ENCODE measurements at places on chromosomes 2 and 18.

- DNase-seq = peak; percentile 25
Measured at GRCh38 chr2:64760128-64760527, 106.4 kb upstream of the SERTAD2 start.

DNA sequence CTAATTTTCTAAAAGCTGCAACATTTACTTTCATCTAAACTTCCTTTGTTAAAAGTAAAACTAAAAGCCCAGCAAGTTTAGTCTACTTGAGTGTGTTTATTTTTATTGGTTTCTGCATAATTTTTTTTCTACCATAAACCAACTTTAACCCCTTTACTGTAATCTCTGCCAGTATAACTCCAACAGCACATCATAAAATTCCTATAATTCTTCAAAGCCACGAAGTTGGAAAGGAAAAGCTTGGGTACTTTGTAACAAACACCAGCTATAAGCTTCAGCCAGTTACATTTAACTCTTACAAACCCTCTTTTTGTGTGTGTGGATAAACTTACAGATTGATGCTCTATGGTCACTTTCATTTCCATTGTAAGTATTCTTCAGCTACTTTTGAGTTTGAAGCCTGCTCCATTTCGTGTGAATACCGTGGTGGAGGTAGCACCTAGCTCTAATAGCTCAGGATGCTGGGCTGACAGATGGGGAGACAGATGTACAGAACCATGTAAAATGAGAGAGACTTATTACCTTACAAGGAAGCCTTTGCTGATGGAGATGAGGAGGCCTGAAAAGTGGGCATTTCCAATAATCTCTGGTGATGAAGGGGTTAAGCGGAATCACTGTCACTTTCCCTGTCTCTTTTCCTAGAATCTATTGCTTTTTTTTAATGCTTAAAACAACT lies 42.5 kb downstream of the ZEB2 start:
- DNase-seq = no peak

DNA sequence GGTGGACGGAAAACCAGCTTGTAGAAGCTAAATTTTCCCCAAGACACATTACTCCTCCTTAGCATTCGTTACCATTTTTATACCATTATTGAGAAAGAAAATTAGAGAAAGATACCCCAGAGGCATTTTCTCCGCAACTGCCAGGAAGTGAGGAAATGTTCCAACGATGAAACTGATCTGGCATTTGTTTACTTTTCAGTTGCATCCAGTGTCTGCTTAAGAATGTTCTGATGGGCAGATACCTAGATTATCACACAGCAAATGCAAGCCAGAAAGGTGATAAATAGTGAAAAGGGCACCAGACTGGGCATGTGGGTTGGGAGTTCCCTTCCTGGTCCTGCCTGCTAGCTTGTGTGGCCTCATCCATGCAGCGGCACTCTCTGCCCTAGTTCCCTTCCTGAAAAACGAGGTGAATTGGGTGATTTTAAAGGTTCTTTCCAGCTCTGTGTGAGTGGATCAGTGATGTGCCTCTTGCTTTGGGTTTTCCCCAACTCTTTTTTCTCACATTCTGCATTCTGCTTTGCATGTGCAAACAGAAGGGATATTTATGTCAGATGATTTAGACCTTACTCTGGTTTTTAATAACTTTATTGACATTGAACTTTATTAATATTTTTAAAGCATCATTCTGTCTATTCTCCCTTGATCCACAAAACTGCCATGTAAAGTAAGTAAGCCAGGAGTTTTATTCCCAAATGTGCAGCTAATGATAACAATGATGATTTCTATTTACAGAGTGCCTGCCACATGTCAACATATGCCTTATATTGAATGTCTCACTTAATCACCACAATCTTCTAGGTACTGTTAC lies 139.6 kb downstream of the INSIG2 start:
- DNase-seq = no peak

- peak; percentile 7 for DNase-seq
Measured at GRCh38 chr2:100233061-100233460, 89.2 kb downstream of the LONRF2 start.

- DNase-seq = no peak
Measured at GRCh38 chr2:69750246-69750645, 8.3 kb downstream of the ANXA4 start.

- DNase-seq = no peak
Measured at GRCh38 chr18:63161761-63162195, 157.8 kb downstream of the BCL2 start.

DNA sequence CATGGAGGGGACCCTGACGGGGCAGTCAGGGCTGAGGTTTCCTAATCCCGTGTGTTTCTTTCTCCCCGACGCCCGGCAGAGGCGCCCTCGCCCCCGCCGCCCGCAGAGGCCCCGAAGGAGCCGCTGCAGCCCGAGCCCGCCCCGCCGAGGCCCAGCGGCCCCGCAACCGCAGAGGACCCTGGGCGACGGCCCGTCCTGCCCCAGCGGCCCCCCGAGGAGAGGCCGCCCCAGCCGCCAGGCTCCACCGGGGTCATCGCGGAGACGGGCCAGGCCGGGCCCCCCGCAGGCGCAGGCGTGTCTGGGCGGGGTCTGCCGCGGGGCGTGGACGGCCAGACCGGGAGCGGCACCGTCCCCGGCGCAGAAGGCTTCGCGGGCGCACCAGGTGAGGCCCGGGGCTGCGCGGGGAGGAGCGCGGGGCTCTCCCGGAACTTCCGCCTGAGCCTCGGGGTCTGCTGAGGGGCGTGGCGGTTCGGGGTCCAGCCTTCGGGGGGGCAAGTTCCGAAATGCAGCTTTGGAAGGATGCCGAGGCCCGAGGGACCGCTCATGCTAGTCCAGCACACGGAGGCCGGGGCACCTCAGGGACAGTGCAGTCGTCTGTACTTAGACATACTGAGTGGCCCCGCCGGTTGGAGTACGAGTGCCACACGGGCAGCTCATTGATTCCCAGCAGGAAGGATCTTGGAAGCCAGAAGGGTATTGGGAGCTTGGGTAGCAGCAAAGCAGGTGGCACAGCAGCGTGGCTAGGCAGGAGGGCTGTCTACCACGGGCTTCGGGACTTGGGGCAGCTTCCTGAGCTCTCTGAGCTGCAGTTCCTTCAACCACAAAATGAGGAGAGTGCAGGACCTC lies 60.1 kb downstream of the EMILIN2 start:
- DNase-seq = peak; percentile 63

- no peak for DNase-seq
Measured at GRCh38 chr18:21605213-21605612, 4.7 kb upstream of the ESCO1 start.

DNA sequence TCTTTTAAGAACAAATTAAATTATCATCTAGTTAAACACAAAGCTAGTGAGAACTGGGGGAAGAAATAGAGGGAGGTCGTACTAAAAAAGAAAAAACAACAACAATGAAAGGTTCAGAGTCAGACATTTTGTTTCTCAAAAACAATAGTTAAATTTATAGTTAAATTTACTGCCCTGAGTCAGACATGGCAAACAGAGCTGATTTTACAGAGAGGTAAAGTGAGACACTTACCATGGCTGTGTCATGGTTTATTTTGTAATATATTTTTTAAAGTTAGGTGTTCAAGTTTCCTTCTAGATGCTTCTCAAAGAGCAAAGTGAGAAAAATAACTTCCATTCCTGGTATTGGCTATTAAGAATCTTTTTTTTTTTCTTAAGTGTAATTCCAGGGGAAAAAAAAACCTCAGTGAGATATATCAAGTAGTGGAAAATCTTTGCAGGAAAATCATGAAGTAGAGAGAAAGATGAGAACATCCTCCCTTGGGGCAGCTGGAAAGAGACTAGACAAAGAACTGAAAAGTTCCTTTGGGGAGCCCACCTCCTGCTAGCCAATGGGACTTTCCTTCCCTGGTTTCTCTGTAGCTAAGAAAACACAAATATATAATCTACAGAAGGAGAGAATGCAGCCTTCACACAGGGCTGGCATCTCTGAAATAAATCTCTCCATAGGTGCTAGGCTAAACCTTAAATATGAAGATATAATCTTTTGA lies 12.3 kb downstream of the KLF7 start:
- no peak for DNase-seq

- DNase-seq = no peak
Measured at GRCh38 chr2:21038403-21039073, 5.3 kb downstream of the APOB start.

- no peak for DNase-seq
Measured at GRCh38 chr2:100895402-100895801, 75.5 kb downstream of the NPAS2 start.

- DNase-seq = peak; percentile 48
Measured at GRCh38 chr2:195687320-195688086, 30.5 kb downstream of the SLC39A10 start.

DNA sequence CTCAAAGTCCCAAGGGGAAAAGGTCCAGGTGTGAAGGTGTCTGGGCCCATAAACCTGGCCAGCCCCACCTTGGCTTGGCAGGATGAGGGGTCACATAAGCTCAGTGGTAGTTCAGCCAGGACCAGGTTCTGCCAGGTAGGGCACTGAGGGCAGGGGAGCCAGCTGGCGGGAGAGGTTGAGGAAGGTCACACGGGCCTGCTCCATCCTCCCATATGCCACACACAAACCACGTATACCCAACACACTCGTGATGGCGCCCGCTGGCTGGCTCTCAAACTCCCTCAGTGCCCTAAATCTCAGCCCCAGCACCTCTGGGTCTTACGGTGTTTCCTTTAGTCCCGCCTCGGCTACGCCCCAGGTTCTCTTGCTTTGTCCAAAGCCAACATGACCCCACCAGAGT lies 160.5 kb downstream of the ZFP36L2 start:
- DNase-seq = no peak

GRCh38 chr2:20617892-20618467 lies 32.9 kb downstream of the HS1BP3 start:
- DNase-seq = peak; percentile 7

DNA sequence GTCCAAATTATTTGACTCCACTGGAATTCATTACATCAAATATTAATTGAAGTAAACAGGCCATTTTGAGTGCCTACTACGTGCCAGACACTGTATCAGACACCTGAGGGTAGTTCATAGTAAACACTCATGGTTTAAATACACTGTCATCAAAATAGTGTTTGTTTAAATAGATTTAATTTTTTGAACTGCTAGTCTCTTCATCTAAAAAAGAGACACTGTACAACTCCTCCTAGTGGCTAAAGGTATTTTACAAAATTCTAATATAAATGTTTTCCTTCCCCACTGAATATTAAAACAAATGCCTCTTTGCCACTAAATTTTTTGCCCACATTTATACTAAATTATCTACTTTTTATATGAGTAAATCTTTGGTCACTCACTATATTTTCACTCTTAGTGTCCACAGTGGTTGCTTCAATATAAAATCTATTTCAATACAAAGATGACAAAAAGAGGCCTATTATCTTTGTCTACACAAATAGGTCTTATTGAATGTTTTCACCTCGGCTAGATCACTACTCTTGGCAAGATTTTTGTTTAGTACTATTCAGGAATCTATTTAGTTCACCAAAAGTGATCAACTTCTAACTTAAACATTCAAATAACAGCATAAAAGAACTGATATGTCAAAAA lies 122.1 kb downstream of the TMEM247 start:
- DNase-seq = peak; percentile 43

DNA sequence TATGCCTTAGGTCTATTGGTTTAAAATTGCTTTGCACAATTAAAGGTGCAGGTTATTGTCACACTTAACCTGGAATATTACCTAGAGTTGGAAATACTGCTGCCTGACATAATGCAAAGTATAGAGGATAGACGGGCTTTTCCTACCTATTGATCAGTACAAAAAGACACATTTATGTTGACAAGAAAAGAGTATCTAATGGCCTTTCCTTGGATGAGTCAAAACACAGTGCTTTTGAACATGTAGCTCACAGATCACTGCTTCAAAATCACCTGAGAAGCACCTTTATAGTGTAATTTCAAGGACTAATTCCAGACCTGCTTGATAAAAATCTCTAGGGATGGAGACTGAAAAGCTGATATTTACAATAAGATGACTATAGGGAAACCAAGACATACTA lies 262.8 kb downstream of the DCC start:
- DNase-seq = no peak

DNA sequence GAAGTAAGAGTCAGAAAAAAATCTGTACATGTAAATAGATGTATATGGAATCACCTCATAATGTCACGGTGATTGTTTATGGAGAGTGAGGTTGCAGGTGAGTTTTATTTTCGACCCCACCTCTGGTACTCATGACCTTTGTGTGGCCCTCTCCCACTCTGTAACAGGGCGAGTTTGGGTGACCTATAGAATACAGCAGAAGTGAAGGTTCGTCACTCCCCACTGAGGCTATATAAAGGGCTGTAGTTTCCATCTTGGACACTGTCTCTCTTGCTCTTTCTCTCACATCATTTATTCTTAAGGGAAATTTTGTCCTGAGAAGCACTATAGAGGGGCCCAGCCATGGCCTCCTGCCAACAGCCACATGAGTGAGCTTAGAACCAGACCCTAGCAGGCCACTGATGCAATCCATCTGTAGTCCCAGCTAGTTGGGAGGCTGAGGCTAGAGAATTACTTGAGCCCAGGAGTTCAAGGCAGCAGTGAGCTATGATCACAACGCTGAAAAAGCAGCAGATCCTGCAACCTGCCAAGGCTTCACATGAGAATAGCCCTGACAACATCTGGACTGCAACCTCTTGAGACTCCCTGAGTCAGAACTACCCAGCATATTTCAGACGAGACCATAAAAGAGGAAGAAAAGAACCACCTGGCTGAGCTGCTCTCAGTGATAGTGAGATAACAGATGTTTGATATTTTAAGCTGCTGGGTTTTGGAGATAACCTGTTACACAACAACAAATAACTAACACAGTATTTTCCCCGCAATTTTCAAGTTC lies 74.3 kb upstream of the SLC1A4 start:
- DNase-seq = no peak

DNA sequence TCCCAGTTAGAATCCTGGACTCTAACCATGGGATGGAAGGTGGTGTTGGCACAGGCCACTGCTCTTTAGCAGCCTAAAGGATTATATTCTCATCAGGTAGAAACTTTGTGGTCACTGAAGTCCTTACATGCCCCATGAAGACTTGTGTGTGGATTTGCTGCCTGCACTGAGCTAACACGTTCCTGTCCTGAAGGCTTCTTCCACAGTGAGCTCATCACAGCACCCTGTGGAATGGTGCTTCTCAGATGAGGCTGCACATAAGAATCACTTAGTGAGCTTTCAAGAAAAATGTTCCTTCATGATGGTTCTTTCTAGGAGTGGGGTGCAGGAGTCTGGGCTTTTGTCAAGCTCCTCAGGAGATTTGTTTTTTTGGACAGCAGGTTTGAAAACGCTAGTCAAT lies 26.8 kb downstream of the STAMBP start:
- DNase-seq = no peak

DNA sequence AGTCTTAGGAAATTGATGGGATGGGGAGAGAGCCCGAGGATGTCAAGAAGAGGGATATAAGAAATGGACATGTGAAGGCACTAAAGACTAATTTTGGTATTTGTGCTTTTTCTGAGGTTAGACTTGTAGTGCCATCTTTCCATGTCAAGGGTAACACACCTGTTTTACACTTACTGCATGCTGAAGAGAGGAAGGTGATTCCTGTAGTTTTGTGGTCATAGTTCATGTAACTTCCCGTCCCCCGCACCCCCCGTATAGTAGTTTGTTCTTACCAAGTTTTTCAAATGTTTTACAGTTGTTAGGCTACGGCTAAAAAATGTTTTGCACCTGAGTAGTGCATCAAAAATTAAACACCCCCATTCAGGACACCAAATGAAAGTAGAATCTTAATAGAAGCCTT lies 73.8 kb downstream of the CLIP4 start:
- DNase-seq = no peak

All from NCI-H1417 (cell line).